Cortex of kidney (tissue), 1 donor: ENCODE measurements at places on chromosomes 5 and 9.

DNA sequence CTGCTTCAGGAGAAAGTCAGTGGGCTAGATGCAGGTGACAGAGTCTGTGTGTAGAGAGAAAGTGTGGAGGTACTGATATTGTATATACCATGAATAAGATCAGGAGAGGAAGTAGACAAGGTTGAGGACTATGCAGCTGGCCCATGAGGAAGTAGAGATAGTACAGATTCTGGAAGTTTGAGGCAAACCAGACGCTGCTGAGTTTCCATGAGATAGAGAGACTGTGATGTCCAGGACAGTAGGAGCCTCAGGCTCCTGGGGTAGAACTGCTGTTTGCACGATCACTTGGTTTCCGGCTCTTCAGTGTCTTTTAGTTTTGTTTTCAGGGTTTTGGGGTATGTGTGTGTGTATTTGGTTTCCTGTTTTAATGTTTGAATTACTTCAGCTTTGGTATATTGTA is 13.6 kb downstream of the OTULINL start:
- no peak for DNase-seq

DNA sequence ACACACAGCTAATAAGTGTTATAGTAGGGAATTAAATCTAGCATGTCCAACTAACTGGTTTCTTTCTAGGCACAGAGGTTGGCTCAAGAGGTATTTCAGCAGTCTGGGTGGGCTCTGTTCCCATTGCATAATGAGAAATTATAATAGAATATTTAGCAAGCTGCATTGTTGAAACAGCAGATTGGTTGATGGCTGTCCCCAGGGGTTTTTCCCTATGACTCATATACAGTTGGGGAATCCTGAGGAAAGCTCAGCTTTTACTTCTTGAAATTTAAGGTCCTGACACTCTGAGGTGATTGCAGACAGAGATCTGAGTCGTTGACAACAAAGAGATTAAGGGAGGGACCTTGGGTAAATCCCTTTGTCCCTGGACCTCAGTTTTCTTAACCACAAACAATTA is 38.3 kb upstream of the TNFSF8 start:
- no peak for DNase-seq

- no peak for DNase-seq
Measured at GRCh38 chr5:74177961-74178360, 462.6 kb downstream of the ENC1 start.

DNA sequence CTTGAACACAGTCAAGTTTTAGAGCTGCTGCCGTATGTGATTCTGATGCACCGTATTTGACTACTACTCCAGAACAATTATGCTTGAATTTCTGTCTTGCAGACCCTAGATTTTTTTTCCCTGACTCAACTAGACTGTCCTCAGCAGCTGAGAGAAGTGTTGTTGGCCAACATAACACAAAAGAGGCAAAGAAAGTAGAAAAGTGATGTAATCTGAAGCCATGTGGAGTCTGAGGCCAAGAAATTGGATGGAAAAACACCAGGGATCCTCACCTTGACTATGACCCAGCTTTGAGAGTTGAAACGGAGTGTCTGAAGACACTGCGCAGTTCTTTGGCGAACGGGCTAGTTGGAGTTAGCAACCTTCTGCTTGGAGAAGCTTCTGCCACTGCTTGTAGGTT is 36.3 kb upstream of the FGF1 start:
- DNase-seq = no peak

DNA sequence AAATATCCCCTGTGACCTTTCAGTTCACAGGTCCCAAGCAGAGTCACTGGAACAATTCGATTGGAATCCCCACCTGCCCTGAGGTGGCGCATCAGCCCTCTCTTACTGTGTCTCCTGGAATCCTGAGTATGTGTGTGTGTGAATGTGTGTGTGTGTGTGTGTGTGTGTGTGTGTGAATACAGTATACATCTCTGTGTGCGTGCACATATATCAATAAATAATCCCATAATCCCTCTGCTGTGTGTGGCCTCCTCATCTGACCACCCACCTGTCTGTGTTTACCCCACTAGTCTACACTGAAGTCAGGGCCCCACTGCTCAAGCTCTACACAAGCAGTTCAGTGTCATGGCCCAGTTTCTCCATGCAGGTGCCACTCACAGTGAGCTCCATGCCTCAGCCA is 187.4 kb downstream of the ERCC6L2 start:
- DNase-seq = no peak

- no peak for DNase-seq
Measured at GRCh38 chr5:71778678-71779276, 59.7 kb downstream of the CARTPT start.

- no peak for DNase-seq
Measured at GRCh38 chr9:115671236-115671962, 482.2 kb upstream of the PAPPA start.

GRCh38 chr5:27701931-27702903 is 663.8 kb upstream of the CDH9 start:
- no peak for DNase-seq

DNA sequence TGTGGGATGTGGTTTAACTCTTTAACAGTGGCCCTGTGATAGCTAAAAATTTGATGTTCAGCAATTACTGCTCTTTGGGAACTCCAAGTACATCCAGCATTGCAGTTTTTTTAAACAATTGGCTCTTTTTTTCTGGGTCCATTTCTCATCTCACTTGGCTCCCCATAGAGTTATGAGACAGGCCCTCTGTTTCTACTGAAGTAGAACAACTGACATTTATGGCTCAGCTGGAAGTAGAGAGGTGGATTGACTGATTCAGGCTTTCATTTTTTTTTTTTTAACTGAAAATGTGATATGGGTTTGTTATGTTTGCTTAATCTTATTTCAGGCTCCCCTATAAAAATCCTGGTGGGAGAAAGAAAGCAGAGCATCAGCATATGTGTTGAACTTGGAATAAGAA is 96.6 kb upstream of the CD180 start:
- no peak for DNase-seq

DNA sequence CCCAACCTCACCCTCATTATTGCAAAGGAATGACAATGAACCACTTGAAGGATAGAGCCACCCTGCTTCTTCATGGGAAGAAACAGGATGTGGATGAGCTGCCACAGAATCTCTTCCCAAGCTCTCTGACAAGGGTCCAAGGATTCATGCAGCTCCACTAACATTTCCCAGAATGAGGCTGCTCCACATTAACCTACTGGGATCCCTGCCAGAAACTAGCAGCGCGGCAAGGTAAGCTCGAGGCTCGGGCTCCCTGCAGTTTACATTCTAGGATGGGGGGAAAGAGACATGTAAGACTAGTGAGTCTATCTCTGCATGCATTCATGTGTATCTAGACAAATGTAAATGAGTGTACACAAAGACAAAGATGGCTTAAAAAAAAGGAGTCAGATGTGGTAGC is 12.1 kb downstream of the DCAF12 start:
- no peak for DNase-seq

DNA sequence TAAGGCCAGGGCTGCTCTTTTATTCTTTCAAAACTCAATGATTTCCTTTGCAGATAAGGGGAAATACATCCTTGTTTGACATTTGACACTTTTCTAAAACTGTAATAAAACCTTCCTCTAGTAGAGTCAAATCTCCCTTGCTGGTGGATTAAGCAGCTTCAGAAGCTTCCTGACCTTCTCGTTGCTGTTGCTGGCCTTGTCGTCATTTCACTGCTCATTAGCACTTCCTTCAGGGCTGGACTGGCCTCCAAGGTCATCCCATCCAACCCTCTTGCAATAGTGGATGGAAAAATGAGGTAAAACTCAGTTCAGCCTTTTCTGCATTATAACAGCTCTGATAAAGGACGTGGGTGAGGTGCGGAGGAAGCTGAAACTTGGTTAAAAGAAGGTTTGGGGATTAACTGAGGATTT is 1.1 kb upstream of the ADAMTSL1 start:
- no peak for DNase-seq

GRCh38 chr9:132996526-132996925 is 18.0 kb downstream of the GFI1B start:
- DNase-seq = no peak
